Stimulated activated CD4-positive, alpha-beta T cell treated with anti-CD3 and anti-CD28 coated beads, Interleukin-15, amount 100 ng/mL, for 1 hour (primary cell): ENCODE measurements at places on chromosomes 5 and 9.

GRCh38 chr9:36193023-36193422 lies 2.3 kb downstream of the CLTA start:
- DNase-seq = no peak

GRCh38 chr5:158133369-158133768 lies 274.4 kb upstream of the CLINT1 start:
- no peak for DNase-seq

DNA sequence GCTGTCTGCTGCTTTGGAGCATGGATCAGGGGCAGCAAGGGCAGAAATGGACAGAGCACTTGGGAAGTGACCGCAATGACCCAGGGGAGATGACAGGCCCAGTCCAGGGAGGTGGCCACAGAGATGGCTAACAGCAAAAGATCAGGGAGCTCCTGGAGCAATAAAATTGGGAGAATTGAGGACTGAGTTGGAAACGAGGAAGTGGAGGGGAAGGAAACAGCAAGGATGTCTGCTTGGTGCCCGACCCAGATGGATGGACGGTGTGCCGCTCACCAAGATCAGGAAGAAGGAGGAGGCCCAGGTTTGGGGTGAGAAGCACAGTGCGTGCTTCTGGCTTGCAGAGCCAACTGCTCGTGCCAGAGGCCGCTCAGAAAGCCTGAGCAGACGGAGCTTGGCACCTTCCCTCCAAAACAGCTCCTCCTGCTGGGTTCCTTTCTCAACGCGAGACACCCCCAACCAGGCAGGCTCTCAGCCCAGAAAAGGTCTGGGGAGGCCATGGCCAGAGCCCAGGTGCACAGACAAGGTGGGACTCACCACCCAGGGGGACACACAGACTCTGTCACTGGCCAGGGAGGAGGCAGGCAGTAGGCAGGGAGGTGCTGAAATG lies 1.7 kb upstream of the SLC34A1 start:
- no peak for DNase-seq

DNA sequence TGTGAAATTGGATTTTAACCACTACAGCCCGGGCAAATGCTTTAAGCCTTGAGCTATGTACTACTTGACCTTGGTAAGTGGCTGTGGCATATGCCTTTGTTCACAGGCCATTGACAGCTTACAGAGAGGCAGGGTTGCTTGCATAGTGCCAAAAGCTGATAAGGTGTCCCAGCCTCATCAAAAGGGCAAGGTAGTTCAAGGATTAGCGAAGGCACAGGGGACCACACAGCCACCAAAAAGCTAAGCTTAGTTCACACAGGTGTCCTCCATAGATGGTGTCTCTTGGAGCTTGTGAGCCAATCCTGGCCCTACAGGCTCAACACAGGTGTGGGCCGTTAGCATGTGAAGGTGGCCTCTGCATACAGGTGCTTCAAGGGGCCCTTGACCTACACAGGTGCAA lies 86.8 kb downstream of the ZNF622 start:
- no peak for DNase-seq

- no peak for DNase-seq
These were observed 70.7 kb downstream of the PTCD2 start for GRCh38 chr5:72390836-72391235.

DNA sequence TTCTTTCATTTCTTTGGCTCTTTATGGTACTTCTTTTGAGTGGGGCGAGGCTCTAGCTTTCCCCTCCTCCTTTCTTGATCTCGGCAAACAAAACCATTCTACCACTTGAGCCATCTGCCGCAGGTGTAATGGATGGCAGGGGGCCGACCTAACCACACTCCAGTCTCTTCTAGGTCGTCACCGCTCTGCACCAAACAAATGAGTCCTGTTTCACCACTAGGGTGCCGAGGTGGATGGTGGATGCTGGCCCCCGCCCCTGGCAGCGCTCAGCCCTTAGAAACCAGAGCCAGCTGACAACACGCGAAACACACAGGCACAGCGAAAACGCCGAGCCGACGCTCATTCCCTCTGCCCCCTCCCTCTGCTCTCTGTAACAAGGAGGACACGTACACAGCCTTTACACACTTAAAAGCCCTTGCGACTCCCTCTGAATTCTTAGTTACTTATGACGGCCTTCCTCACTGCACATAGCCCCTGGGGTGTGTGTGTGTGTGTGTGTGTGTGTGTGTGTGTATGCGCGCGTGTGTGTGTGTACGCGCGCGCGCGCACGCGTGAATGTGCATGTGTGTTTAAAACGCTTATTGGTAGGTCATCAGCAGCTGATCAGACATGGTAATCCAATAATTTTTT lies 199.4 kb downstream of the MEF2C start:
- DNase-seq = no peak

DNA sequence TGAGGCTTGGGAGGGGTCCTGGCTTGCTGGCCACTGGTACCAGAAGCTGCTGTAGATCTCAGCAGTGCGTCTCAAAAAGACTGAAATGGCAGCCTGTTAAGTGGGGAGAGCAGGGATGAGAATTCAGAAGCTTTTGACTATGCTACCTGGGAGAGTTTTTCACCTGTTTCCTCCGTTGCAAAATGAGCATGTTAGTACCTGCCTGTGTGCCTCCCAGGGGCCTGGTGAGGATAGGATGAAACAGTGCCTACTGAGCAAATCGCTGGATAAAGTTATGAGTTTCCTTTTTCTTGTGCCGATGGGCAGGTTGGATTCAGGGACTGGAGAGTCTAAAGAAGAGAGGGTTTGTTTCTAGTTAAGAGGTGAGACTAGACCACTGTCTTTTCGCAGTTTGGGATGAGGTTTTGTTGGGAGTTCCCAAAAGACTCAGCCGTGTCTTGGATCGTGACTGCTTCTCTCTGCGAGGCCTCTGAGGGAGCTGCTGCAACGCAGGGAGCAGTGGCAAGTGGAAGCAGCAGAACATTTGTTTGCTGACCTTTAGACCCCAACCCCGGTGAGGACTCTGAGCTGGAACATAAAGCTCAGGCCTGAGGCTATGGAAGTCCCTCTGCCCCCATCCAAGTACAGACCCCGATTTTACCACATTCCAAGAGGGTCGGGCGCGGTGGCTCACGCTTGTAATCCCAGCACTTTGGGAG lies 1.4 kb downstream of the RALGPS1 start:
- no peak for DNase-seq

- no peak for DNase-seq
These were observed 210.1 kb downstream of the ZNF608 start for GRCh38 chr5:124536333-124536732.

- no peak for DNase-seq
These were observed 148.5 kb upstream of the GRAMD2B start for GRCh38 chr5:126274763-126275125.

GRCh38 chr5:76489877-76490688 lies 87.0 kb downstream of the IQGAP2 start:
- no peak for DNase-seq

DNA sequence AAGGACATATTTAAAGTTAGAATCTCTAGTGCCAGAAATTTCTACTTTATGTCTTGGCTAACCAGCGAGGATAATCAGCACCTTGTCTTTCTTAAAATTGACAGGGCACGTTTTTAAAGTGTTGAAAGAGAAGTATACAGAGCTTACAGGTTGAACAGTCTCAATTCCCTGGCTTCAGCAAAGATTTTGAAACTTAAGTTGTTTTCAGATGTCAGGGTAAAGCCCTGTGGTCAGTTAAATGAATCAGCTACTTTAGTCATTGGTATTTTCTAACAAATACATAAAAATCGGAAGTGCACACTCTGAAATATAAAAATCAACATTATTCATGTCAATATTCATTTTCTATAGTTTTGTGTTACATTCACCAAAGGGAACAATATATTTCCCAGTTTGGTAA lies 29.1 kb downstream of the SNCAIP start:
- DNase-seq = no peak

DNA sequence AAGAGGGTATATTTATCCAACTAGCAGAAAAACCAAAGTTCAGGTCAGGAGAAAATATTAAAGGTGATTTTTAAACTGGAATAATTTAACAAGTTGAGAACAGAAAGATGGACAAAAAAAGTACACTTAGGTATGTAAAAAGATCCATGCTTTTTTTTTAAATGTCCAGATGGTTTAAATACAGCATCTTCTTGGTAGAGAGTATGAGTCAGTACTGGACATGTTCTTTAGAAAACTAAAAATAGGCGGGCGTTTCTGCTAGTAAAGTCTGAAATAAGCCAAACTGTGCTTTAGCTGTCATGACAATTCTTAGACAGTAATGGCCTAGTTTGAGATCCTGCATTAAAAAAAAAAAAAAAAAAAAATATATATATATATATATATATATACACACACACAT lies 255.9 kb upstream of the ST8SIA4 start:
- no peak for DNase-seq

- DNase-seq = no peak
These were observed 3.9 kb upstream of the NFIB start for GRCh38 chr9:14317667-14318320.

- DNase-seq = no peak
These were observed 75.6 kb upstream of the PCA3 start for GRCh38 chr9:76688471-76689238.

DNA sequence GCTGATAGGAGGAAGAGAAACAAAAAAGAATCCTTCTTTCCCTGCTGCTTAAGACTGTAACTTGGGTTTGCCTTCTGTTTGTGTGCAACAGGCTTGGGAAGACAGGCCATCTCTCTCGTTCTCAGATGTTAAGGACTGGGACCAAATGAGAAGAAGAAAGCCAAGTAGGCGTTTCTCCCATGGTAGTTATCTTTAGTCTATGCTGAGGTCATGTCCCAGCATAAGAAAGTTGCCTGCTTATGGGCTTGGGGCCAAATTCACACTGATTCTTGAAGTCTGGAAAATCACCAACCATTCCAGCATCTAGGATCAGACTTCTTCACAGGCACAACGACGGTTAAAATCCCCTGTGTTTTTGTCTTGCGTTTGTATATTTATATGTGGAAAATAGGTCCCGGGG lies 44.2 kb upstream of the PALM2AKAP2 start:
- DNase-seq = no peak

DNA sequence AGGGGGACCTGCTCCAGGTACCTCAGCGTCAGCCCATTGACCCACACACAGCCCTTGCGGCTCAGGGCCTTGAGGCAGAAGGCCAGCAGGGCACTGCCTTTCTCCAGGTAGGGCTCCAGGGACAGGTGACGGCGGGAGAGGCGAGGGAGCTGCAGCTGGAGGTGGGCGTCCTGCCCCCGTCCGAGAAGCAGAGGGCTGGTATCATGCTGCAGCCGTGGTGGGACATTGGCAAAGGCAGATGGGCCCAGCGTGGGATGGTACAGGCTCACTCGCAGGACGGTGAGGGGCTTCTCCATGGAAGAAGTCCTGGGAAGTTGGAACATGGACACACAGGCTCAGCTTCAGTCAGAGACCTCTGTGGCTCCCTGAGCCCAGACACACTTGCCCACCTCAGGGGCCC lies 2.5 kb upstream of the DCANP1 start:
- DNase-seq = no peak

GRCh38 chr9:127723444-127723843 lies 7.6 kb downstream of the TTC16 start:
- DNase-seq = no peak

DNA sequence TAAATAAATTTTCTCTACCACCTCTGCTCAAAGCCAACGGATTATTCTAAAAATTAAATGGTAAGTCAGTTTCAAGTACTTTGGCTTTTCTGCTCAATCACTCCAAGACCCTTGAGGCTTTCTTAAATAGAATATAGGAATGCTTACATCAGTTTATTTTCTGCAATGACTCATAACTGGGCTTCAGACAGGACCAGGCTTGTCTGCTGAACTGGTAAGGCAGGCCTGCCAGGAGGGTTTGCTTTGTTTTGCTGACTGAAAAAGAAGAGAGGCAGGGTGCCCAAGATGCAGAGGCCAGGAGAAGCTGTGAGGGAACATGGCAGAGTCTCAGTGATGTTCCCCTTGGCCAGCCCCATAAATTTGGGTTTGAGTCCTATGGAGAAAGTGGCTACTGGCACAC lies 60.3 kb upstream of the EPB41L4A start:
- DNase-seq = no peak

DNA sequence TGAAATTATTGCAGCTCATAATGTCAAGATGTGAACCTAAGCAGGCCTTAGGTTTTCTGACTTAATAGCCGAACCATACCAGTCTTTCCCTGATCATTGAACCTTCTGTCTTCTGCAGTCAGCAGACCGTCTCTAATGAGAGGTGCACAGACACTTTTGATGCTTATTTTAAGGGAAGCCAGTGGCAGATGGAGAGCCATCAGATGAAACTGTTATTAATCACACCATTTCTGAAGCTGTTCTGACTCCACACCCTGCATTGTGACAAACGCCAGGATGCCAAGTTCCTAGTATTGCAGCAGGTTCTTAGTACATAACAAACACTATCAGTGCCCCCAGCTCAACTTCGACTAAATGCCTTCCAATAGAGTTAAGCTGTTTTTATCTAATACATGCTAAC lies 43.0 kb downstream of the PIK3R1 start:
- no peak for DNase-seq

- no peak for DNase-seq
These were observed 56.8 kb downstream of the FGF10 start for GRCh38 chr5:44332285-44332971.

DNA sequence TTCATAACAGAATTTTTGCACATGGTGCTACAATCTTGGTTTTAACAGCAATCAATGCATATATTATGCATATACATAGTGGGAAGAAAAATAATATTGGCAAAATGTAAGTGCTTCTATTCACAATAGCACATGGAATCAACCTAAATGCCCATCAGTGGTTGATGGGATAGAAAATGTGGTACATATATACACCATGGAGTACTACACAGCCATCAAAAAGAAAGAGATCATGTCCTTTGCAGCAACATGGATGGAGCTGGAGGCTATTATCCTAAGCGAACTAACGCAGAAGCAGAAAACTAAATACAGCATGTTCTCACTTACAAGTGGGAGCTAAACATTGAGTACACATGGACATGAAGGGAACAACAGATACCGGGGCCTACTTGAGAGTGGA lies 37.2 kb upstream of the TLX3 start:
- DNase-seq = no peak

- no peak for DNase-seq
These were observed 23.8 kb upstream of the ZNF131 start for GRCh38 chr5:43096916-43097315.

- no peak for DNase-seq
These were observed 11.7 kb downstream of the BICD2 start for GRCh38 chr9:92752812-92753404.

- DNase-seq = no peak
These were observed 740.2 kb upstream of the ZNF608 start for GRCh38 chr5:125486634-125487033.

GRCh38 chr5:123120197-123120596 lies 31.2 kb downstream of the PRDM6 start:
- no peak for DNase-seq

GRCh38 chr5:109723606-109724005 lies 33.9 kb downstream of the MAN2A1 start:
- no peak for DNase-seq
